ENCODE measurements at places on chromosomes 11 and 22. TPM values are rescaled to one million over a fixed set of nuclear protein-coding genes. Genes with fewer than 3 reads are reported as not detected.
A peak's percentile ranks its signal among the peaks of the same experiment; 100 is the strongest.

DNA sequence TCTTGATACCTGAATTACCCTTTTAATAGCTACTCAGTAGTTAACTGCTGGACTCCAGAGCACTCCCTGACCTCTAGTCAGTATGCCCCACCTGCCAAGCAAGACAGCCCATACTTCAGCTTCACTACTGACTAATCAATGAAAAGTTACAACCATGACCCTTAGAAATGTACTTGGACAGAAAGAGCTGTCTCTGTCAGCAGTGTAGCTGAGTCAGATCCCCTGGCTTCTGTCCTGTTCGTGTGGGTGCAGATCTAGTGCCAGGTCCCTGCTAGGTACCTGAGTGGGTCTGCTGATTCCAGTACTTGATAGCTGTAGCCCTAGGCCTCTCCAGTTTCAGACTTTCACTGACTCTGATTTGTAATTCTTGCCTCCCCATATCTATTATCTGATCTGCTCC is 265.8 kb upstream of the POU2AF2 start:
- no peaks in the 10 kb centered on the region for H3K36me3 ChIP-seq
- no peaks in the 10 kb centered on the region for H3K27me3 ChIP-seq
- H3K4me1 ChIP-seq: no peaks in the 10 kb centered on the region
- no peak overlapping the region for H3K4me3 ChIP-seq
- H3K27ac ChIP-seq: no peak overlapping the region

DNA sequence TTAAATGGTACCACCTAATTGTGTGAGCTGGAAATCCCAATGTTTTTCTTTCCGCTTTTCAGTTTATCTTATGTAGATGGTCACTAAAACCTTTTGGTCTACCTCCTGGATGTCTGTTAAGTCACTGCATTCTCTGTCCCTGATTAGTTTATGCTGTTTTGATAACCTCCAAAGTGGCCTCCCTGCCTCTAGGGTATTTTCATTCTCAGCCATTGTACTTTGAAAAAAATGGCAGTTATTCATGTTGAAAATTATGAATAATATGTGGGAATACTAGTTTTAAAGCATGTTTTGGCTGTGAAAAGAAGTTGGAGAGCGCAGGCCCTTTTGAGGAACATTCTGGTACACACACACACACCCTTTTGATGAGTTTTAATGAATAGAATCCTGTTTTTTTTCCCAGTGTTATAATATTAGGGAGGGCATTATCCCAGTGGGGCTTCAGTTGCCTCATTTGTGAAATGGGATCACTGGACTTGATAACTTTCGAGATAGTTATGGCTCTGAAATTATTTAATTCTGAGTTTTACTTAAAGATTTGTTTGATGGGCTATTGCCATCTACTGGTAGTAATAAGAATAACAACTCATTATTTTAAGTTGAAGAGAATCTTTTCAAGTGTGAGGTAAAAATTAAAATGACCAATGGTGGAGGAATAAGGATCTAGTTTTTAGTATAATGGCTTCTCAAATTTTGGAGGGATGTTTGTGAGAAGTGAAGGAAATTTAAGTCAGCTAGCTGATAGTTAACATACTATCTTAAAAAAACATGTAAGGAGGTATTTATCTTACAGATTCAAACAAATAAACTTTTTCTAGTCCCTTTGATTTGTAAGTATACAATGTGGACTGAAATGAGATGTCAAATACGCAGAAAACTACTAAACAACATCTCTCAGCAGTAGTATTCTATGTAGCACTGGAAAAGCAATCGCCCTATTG is 3.9 kb downstream of the FDX1 start:
- peaks cover 2% of the 10 kb centered on the region for H3K4me1 ChIP-seq
- H3K36me3 ChIP-seq: peaks cover 20% of the 10 kb centered on the region
- no peak overlapping the region for H3K4me3 ChIP-seq

Gene IL18
- total RNA-seq: 0.31 TPM

DNA sequence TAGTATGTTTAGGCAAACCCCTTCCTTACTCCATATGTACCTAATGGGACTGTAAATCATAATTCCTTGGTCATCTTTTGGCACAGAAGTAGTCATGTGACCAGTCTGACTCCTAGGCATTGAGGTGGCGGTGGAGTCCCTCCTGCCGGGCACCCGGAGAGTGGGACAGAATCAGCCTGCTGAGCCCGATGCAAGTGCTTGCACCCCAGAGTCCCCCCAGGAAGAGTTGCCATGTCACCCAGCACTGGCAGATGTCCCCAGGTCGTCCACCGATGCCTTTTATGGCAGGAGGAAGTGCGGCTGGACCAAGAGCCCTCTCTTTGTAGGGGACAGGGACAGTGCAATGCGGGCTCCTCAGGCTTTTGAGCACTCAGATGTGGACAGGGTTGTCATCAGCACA is 500.3 kb downstream of the NELL1 start:
- no peak overlapping the region for H3K27ac ChIP-seq
- H3K27me3 ChIP-seq: no peaks in the 10 kb centered on the region
- H3K4me3 ChIP-seq: no peak overlapping the region
- no peak for DNase-seq
- no peaks in the 10 kb centered on the region for H3K36me3 ChIP-seq

Gene THRSP
- total RNA-seq: not detected

DNA sequence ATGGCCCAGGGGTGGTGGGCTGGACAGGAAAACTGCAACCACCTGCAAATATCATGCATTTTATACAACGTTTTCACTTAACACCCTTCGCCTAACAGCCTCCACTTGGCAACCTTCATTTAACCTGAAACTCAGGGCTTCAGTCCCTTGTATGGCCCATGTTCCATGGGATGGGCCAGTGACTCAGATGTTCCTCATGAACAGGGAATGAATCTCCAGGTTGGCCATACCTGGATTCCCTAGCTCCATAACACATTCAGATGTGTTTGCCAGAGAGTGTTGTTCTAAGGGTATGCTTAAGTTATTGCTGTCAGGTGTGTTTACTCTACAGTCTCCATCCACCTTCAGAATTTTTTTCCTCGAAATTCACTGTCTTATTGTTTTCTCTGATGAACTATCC is 316.9 kb downstream of the JRKL start:
- DNase-seq: no peak
- H3K27me3 ChIP-seq: no peaks in the 10 kb centered on the region
- no peaks in the 10 kb centered on the region for H3K4me1 ChIP-seq
- no peak overlapping the region for H3K4me3 ChIP-seq

- H3K4me3 ChIP-seq: no peak overlapping the region
- H3K27me3 ChIP-seq: no peaks in the 10 kb centered on the region
- DNase-seq: no peak
- H3K36me3 ChIP-seq: no peaks in the 10 kb centered on the region
- H3K27ac ChIP-seq: no peak overlapping the region
These were observed 79.0 kb downstream of the EFCAB6 start for GRCh38 chr22:43733138-43733537.

DNA sequence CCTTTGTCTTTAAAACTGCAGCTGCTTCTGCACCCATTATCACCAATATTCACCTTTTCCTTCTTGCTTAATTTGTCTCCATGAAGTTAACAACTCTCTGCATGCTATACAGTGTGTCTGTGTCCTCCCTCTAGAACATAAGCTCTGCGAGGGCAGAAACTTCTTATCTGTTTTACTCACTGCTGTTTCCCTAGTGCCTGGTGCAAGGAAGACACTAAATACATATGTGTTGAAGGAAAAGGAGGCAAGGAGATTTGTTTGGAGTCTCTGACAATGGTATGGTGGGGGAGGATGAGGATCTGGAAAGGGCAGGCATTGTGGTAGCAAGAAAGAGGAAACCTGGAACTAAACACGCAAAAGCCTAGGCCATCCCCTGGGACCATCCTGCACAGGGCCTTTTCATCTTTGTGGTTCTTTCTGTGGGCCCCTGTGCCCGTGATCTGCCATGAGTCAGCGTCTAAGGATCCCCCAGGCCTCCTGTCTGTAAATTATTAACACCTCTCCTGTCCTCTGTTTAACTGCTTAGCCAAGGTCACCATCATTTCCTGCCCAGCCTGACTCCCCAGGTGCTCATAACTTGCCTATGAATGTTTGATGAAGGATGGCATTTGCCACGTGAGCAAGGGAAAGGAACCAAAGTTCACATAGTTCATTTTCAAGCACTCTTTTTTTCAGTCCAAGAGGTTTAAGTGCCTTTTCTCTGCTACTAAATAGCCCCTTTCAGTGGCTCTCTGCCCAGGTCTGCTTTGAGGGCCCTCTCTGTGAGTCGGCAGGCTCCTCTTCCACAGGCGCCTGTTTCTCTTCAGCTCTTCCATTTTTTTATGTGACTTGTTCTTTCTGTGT is 131.1 kb downstream of the RASSF10 start:
- H3K27ac ChIP-seq: no peak overlapping the region
- peaks cover 12% of the 10 kb centered on the region for H3K4me1 ChIP-seq
- H3K27me3 ChIP-seq: no peaks in the 10 kb centered on the region
- DNase-seq: no peak

- H3K4me3 ChIP-seq: no peak overlapping the region
- H3K27me3 ChIP-seq: no peaks in the 10 kb centered on the region
- H3K36me3 ChIP-seq: no peaks in the 10 kb centered on the region
- peak; percentile 88 for DNase-seq
These were observed 2.3 kb downstream of the CASTOR1 start for GRCh38 chr22:30286813-30287647.

DNA sequence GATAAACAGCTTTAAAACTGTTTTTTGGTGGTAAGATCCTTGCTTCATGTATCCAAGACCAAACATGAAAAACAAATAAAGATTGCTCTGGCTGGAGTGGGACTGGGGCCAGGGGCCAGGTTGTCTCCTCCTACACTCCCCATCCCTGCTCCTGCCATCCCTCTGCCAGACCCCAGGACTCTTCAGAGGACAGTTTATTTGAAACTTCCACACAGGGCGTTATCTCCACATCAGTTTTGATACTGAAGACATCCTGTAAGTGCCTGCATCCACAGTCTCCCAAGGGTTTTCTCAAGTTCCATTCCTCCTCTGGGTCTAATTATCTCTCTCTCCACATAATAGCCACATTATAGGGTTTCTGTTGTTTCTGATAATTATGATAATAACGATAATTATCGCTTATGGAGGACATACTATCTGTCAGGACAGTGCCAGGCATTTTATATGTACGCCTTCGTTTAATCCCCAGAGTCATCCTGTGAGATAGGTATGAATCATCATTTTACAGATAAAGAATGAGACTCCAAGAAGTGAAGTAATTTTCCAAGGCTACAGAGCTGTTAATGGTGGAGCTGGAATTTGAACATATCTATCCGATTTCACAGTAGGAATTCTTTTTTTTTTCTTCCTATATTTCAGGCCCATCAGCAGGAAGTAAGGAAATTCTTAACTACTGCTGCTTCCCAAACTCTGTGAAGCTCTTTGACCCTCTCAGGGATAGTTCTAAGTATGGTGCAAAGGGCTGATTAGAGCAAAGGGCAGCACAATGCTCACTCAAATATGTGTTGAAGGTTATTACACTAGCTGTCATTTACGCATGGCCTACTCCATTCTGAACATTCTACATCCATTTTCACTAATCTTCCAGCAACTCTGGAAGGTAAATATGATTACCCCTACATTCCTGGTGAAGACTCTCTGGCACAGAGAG is 488.0 kb upstream of the CCDC90B start:
- DNase-seq: no peak
- no peaks in the 10 kb centered on the region for H3K4me1 ChIP-seq
- H3K4me3 ChIP-seq: no peak overlapping the region
- H3K27me3 ChIP-seq: no peaks in the 10 kb centered on the region

DNA sequence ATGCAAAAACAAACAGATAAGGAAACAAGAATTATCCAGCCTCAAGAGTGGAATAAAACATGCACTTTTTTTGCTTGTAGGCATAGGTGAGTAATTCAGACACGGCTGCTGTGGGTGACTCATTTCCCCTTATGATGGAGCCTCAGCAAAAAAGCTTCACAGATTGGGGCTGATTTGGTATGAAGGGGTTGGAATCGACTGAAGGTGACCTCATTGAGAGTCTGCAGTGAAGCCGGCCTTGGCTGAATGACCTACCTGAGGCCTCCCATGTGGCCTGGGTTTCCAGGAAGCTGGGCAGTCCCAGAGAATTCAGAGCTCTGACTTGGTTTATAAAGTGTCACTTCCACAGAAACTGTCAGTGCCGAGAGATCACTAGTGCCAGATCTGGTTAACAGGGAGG is 34.2 kb upstream of the VPREB1 start:
- H3K27ac ChIP-seq: no peak overlapping the region
- H3K36me3 ChIP-seq: no peaks in the 10 kb centered on the region
- DNase-seq: no peak
- H3K4me1 ChIP-seq: no peaks in the 10 kb centered on the region
